Esophagus squamous epithelium (tissue), 5 donors: ENCODE measurements at places on chromosomes 5 and 9.

DNA sequence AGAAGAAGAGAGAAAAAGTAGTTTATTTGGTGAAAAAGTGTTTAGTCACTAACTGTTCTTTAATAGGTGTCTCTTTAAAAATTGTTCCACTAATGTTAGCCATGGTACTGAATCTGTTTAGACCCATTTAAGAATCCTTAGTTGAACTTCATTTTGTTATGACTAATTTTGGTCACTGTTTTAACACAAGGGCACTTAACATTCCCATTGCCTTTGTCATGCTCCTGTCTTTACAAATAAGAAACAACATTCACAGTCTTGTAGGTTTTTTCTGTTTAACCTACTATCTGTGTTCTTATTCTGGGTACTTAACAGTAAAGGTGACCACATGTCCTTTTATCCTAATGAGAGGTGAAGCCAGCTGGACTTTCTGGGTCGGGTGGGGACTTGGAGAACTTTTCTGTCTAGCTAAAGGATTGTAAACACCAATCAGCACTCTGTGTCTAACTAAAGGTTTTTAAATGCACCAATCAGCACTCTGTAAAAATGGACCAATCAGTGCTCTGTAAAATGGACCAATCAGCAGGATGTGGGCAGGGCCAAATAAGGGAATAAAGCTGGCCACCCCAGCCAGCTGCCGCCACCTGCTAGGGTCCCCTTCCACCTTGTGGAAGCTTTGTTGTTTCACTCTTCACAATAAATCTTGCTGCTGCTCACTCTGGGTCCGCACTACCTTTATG is 116.7 kb downstream of the WDR70 start:
- no peak for DNase-seq

DNA sequence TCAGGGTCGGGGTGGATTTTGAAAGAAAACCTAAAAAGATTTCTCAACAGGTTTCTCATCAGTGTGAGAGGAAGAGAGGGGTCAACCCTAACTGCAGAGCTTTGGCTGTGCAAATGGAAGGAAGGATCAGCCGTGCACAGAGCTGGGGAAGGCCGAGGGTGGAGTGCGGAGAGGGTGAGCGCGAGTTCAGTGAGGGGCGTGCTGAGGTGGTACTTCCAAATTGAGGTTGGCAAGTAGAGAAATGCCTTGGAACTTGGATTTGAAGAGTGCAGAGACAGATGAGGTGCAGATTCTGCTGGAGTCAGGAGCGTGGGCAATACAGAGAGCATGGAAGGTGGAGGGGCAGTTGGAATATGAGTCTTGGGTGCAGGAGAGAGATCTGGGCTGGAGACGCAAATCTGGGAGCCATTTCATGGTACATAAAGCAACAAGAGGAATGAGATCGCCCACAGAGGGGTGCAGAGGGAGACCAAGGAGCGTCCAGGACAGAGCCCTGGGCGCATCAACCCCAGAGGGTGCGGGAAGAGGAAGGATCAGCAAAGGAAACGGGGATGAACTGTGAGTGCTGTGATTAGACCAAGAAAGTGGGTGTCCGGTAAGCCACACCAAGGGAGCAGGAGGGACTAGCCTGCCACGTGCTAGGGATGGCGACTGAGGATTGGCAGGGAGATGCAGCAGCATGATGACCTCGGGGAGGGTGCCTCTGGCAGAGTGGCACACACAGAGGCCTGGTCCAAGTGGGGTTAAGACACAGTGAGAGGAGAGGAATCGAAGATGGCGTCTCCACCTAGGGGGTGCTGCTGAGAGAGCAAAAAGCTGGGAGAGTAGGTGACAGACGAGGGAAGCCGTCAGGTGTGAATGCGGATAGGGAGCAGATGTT is 105.8 kb downstream of the ADAMTS2 start:
- no peak for DNase-seq

DNA sequence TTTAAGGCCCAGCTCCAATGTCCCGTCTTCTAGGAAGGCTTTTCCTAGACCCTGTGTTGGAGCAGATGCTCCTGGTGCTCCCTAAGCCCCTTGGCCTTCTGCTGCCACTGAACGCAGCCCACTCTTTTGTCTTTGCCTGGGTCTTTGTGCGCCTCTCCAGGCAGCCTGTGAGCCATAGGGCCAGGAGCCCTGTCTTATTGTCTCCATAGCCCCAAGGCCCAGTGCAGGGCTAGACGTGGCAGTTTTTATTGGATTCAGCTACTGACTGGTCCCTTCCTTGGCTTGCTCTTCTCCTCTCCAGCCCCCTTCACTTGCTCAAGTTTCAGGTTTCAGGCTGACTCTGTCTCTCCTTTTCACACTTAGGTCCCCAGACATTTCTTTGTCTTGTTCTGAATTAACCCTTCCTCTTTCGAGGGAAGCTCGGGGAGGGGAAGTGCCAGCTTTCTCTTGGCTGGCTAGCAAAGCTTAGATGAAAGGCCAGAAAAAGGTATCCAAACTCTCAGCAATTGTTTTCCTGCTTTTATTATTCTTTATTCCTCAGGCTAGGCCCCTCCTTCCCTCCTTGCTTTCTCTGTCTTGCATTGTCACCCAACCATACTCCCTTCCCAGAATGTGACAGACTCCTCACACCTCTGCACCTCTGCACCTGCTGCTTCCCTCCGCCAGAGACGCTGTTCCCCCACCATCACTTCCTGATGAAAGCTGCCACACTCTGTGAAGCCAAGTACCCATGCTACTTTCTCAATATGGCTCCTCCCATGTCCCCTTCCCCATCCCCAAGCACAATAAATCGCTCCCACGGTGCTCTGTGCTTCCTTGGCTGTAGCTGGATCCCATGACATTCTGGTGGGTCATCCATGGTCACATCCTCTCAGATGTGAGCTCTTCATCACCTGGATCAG is 101.6 kb upstream of the CPEB4 start:
- no peak for DNase-seq

DNA sequence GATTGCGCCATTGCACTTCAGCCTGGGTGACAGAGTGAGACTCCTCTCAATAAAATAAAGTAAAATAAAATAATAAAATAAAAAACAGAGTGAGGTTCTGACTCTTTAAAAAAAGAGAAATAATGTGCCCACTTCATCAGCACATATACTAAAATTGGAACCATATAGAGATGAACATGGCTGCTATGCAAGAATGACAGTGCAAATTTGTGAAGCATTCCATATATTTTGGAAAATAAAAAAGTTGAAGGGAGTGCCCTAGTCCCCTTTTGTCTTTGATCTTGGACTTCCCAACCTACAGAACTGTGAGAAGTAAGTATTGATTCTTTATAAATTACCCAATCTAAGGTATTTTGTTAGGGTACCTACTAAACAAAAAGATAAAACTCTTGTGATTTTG is 23.1 kb downstream of the BASP1 start:
- DNase-seq, result no peak

DNA sequence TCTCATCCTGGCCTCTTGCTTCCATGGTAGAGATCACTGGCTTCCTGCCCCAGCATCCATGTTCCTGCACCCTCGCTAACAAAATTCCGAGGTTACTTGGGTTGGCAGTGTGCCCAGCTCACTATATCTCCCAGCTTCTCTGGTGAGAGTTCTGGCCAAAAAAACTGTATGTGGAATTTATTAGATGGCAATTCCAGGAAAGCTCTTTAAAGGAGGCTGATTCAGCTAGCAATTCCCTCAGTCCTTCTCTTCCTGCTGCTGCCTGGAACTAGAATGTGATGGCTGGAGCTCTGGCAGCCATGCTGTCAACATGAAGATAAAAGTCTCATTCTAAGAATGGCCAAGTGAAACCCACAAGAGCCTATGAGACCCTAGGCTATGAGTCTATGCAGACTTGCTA is 88.8 kb downstream of the SECISBP2 start:
- no peak for DNase-seq

- DNase-seq, result no peak
Observed at GRCh38 chr5:131521252-131521651, 113.8 kb downstream of the RAPGEF6 start.

DNA sequence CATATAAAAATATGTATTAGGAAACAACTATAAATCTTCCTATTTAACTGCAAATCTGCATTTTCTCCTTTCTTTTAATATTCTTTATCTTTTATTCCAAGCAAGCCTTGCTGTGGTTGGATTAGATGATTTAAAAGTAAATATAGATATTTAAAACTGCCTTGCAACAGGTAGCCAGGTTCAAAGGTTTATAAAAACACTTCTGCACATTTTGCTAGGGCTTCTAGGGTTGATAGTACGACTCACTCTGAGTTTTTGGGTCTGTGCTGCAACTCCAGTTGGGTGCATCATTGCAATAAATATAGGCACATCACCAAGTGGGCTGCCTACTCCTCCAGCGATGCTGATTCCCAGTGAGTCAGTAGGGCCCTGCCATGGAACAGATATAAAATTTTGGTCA is 167.7 kb downstream of the MPDZ start:
- DNase-seq, result no peak

DNA sequence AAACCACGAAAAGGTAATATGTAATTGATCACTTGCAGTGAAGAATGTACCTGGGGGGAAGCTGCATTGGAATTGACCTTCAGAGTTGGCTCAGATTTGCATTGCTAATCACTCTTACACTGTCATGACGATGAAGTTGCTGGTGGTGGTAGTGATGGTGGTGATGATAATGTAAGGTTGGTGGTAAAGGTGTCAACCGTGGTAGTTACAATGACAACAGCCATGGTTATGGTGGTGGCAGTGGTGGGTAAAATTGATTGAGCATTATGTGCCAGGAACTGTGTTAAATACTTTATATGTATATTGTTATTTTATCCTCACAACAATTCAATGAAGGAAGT is 282.4 kb downstream of the NR3C1 start:
- no peak for DNase-seq

DNA sequence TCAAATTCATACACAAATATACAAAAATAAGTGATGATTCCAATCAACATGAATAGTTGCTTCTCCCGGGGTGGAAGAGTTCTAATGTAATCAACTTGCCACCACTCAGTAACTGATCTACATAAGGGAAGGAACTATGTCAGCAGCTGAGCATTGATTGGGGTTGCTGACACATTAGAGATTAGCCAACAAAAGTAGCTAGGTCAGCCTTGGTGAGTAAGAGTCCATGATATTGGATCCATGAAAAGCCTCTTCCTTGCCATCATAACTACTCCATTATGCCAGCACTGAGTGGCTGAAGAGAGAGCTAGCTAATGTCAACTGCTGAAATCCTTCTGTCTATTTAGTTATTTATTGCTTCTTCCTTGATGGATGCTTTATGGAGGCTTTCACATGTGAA is 309.8 kb downstream of the NFIB start:
- no peak for DNase-seq

DNA sequence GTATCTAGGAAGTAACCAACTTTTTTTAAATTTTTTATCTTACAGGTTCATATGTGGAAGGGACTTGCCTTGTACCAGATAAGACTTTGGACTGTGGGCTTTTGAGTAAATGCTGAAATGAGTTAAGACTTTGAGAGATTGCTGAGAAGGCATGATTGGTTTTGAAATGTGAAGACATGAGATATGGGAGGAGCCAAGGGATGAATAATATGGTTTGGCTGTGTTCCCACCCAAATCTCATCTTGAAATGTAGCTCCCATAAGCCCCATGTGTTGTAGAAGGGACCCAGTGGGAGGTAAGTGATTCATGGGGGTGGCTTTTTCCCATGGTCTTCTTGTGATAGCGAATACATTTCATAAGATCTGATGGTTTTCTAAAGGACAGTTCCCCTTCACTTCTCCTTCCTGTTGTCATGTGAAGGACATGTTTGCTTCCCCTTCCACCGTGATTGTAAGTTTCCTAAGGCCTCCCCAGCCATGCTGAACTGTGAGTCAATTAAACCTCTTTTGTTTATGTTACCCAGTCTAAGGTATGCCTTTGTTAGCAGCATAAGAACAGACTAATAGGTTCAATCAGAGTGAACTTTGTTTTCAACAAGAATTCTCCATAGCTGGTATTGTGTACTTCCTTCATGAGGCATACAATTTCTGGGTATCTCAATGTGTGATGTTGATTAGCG is 535.6 kb upstream of the MEF2C start:
- DNase-seq, result no peak

- DNase-seq, result no peak
Observed at GRCh38 chr5:180908998-180909731, 10.2 kb downstream of the BTNL8 start.

DNA sequence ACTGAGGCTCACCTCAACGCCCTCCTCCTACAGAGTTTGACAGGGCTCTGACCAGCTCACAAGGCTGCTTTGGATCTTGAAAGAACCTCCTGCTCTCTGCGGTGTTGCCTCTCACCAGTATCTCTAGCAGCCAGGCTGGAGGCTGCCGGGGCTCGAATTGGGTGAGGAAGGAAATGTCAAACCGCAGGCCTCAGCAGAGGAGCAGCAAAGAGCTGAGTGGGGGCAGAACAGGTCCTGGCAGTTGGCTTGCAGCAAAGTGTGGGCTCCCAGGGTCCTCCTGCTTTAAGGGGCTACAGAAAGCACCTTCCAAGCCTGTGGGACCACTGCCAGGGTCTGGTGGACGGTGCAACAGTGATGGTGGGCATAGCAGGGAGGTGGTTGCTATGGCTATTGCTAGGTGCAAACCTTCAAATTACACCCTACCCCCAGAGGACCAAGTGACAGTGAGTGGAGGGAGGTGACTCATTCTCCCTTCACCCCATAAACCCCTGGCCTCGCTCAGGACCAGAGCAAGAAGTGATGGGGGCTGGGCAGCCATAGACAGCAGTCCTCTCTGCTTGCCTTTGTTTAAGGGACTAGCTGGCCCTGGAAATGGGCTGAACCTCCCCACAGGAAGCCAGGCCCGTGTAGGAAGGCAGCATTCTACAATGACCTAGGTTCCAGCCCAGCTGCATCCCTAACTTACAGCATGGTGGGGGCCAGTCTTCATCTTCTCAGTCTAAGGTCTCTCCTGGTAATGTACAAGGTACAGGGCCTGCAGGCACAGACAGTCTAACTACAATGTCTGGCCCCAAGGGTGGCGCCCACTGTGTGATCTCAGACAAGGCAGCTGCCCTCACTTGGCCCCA is 18.7 kb downstream of the LCP2 start:
- peak; percentile 38 for DNase-seq

DNA sequence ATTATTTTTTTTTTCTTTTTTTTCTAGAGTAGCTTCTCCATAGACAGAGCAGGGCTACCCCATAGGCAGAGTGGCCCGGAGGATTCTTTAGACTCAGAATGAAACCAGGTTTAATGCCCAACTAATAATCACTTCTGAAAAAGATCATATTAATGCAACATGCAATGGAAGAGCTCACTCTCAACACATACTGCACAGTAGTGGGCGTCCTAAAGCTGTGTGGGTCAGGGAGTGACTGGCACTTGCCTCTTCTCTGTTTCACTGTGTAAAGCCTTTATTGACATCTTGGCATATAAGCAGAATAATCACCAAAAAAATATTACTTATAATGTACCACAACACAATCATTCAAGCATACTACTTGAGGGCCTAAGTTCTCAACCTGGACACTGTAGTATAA is 11.1 kb downstream of the PWWP2A start:
- DNase-seq, result no peak

DNA sequence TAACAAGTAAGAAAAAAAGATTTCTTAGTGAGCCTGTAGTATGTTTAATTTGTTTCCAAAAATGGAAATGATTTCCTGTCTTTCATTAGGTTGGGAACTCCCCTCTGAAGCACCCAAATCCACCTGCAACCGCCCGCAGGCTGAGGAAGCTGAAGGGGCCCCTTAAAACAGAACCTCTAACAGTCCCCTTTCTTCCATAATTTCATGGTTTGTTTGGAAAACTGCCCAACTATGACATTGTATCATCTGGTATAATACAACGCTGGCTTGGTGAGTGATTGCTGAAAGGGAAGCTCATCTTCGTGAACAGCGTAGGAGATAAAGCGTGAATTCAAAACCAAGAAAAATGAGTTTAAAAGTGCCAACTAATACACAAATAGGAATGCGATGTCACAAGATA is 215.5 kb downstream of the FSTL4 start:
- no peak for DNase-seq

GRCh38 chr9:138105561-138106505 is 228.3 kb downstream of the CACNA1B start:
- no peak for DNase-seq
